ENCODE measurements at places on chromosomes 16 and 17. TPM values are rescaled to one million over a fixed set of nuclear protein-coding genes. Genes with fewer than 3 reads are reported as not detected.

- H3K27ac ChIP-seq = peak within 1 kb of the TSS; percentile 72
- H3K4me3 ChIP-seq = peak within 1 kb of the TSS; percentile 77
- DNase-seq = peak; percentile 88
- H3K4me1 ChIP-seq = peaks cover 42% of the 10 kb centered on the region
- no peaks in the 10 kb centered on the region for H3K27me3 ChIP-seq
- peaks cover 3% of the 10 kb centered on the region for H3K36me3 ChIP-seq
Measured at GRCh38 chr16:27313422-27314160, at the start of gene IL4R. IL4R (plus strand) TSS chr16:27313974; CDS start chr16:27340204, 26,230 bp downstream.

- peaks cover 5% of the 10 kb centered on the region for H3K4me1 ChIP-seq
- H3K27ac ChIP-seq = no peak overlapping the region
- no peaks in the 10 kb centered on the region for H3K27me3 ChIP-seq
- no peak for DNase-seq
Measured at GRCh38 chr17:956905-957304, 22.7 kb downstream of the NXN start.

Gene GGA3
- 41.3 TPM for polyA plus RNA-seq

DNA sequence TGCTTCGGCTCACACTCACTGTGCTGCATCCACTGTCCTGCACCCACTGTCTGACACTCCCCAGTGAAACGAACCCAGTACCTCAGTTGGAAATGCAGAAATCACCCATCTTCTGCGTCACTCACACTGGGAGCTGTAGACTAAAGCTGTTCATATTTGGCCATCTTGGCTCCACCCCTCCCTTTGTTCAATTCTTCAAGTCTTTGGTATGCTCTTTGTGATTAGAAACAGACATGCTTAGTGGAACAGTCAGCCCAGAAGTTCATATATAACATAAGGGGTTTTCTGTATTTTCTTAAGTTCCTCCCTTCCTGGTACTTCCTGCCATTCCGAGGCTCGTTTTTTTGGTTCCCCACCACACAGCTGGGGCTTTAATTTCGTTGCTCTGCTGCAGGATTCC, 398.5 kb upstream of the DYNLRB2 start:
- H3K4me1 ChIP-seq = no peaks in the 10 kb centered on the region
- no peak overlapping the region for H3K27ac ChIP-seq
- no peaks in the 10 kb centered on the region for H3K27me3 ChIP-seq
- H3K4me3 ChIP-seq = no peak overlapping the region
- no peaks in the 10 kb centered on the region for H3K36me3 ChIP-seq
- no peak for DNase-seq

GRCh38 chr17:50194140-50194933, 7.1 kb downstream of the COL1A1 start:
- H3K36me3 ChIP-seq = peaks cover 90% of the 10 kb centered on the region
- no peak overlapping the region for H3K4me3 ChIP-seq
- H3K27ac ChIP-seq = no peak overlapping the region

Gene CD300H
- 0.15 TPM for polyA plus RNA-seq

Gene MPO
- polyA plus RNA-seq = 0.79 TPM

Gene TBC1D26
- 0.28 TPM for polyA plus RNA-seq

GRCh38 chr16:48533931-48534330, 76.0 kb downstream of the N4BP1 start:
- no peak overlapping the region for H3K27ac ChIP-seq
- DNase-seq = no peak
- H3K4me1 ChIP-seq = no peaks in the 10 kb centered on the region
- no peak overlapping the region for H3K4me3 ChIP-seq
- peaks cover 2% of the 10 kb centered on the region for H3K36me3 ChIP-seq

DNA sequence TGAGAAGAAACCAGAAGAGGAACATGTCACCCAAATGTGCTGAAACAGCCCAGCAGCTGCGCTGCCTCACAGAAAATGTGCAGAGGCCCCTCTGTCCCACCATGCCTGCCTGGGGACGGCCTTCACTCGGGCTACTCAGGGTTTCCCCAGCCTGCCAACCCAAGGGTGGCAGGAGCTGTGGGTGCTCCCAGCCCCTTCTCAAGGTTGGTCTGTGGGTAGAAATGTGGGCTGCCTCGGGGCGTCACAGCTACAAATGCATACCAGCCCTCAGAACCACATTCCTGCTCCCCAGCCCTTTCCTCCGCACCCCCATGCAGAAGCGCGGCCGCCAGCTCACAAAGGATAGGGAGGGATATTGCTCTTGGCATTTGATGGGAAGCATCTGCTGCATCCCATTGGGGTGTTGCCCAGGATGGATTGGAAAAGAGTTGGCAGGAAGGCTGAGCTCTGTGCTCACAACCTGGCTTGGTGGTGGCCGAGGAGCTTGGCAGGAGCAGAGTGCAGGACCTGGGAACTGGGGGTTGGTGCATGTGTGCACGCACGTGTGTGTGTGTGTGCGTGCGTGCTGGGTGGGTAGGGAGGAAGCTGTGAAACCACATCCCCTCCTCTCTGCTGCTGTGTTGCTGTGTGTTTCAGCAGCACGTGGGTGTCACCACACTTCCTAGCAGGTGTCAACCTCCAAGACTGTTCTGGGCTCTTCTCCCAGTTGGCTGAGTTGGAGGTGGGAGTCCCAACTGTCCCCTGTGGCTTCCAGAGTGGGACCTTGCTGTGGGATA, 304.4 kb downstream of the SEC14L1 start:
- no peaks in the 10 kb centered on the region for H3K27me3 ChIP-seq
- H3K36me3 ChIP-seq = peaks cover 10% of the 10 kb centered on the region
- DNase-seq = no peak
- H3K4me1 ChIP-seq = peaks cover 65% of the 10 kb centered on the region

DNA sequence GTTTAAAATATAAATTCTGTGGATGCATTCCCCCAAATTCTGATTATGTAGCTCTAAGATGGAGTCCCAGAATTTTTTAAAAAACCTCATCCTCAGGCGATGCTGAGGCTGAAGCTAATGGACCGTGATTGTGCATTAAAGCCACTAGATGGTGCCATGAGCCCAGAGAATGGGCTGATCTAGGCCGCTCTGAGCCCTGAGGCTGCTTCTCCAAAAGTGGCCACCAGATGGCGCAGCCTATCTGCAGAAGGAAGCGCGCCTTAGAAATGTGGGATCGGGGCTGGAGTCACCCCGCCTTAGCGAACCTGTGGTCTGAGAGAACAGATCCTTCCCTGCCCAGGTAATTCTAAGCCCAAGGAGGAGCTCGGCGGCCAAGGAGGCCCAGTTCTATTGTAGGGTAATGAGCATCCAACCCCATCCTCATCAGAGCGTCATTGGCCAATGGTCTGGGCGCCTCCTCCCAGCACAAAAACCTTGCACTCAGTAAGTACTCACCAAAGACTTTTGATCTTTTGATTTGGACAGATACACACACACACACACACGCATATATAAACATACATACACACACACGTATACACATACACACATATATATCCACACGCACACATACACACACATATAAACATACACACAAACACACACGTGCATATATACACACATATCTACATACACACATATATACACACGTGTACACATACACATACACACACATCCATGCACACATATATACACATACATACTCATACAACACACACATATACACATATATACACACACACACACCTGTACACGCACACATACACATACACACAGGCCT, 13.7 kb upstream of the MMP2 start:
- no peaks in the 10 kb centered on the region for H3K36me3 ChIP-seq
- no peak overlapping the region for H3K27ac ChIP-seq
- H3K27me3 ChIP-seq = no peaks in the 10 kb centered on the region
- peak; percentile 78 for DNase-seq
- no peaks in the 10 kb centered on the region for H3K4me1 ChIP-seq

Gene CTRB2
- polyA plus RNA-seq = not detected

DNA sequence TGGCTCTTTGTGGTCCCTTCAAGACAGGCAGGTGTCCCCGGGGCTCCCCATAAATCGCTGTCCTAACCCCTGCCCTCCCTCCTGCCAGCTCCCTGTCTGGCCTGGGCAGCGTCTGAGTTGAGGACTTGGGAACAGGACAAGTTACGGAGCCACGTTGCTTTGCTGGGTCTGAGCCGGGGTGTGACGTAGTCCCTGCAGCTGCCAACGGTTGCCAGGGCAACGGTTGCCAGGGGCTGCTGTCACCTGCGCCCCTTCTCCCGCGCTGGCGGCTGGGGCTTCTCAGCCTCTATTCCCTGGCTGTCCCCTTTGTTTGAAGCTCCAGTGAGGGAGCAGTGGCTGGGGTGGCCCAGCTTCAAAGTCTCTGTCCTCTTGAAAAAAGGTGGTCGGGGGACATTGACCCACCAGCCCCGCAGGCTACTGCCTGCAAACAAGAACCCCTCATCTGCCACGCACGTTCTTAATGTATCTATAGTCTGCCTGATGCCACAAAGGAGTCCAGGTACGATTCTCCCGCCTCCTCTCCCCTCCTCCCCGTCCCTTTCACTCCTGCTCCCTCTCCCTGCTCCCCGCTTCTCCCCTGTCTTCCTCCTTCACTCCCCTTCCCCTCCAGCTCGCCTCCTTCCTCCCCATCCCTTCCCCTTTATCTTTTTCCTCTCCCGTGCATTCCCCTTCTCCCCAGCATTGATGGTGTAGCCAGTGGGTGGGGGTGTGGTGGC, 10.9 kb downstream of the ADGRG1 start:
- no peaks in the 10 kb centered on the region for H3K27me3 ChIP-seq
- peak; percentile 57 for DNase-seq
- H3K4me1 ChIP-seq = peaks cover 51% of the 10 kb centered on the region
- H3K36me3 ChIP-seq = peaks cover 12% of the 10 kb centered on the region

Gene VAT1L
- polyA plus RNA-seq = 14.8 TPM

- H3K4me3 ChIP-seq = peak overlapping the region; percentile 59
- no peak for DNase-seq
- H3K4me1 ChIP-seq = no peaks in the 10 kb centered on the region
Measured at GRCh38 chr16:23509782-23510163, 521 bp downstream of the GGA2 start.

Gene PRSS22
- polyA plus RNA-seq = 0.63 TPM

GRCh38 chr16:81711657-81712319, 67.3 kb upstream of the PLCG2 start:
- DNase-seq = no peak
- no peak overlapping the region for H3K27ac ChIP-seq
- H3K4me1 ChIP-seq = peaks cover 2% of the 10 kb centered on the region
- no peak overlapping the region for H3K4me3 ChIP-seq
- no peaks in the 10 kb centered on the region for H3K27me3 ChIP-seq
- peaks cover 42% of the 10 kb centered on the region for H3K36me3 ChIP-seq

Data from large intestine (tissue), 12 donors.